ENCODE measurements at places on chromosomes 4 and X.

DNA sequence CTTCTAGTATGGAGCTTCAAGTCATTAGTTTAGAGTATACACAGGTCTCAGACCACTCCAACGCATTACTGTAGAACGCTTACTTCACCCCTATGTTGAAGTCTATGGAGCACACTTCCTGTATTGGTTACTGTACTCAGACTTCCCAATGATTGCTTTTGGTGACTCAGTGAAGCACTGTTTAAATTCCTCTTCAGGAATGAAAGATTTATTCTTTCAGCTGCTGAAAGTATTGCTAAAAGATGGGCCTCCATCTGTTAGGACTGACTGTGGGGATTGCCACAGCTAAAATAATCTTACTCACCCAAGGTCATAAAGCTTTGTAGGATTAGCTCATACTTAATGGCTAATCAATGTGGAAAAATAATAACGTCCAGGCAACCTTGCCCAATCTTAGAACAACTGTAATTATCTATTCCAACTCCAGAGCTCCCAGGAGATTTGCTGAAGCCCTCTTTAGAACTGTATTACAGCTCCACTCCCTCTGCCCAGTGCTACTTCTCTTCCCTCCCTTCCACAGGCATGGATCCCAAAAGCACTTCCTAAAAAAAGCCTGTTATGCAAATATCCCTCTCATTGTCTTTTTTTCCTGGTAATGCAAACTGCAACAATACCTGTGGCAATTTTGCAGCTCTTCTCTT, 281.9 kb upstream of the HS3ST1 start:
- no peaks in the 10 kb centered on the region for H3K27me3 ChIP-seq
- no peak overlapping the region for H3K27ac ChIP-seq
- H3K4me1 ChIP-seq: no peaks in the 10 kb centered on the region
- H3K36me3 ChIP-seq: no peaks in the 10 kb centered on the region
- no peak overlapping the region for H3K4me3 ChIP-seq
- DNase-seq: no peak

DNA sequence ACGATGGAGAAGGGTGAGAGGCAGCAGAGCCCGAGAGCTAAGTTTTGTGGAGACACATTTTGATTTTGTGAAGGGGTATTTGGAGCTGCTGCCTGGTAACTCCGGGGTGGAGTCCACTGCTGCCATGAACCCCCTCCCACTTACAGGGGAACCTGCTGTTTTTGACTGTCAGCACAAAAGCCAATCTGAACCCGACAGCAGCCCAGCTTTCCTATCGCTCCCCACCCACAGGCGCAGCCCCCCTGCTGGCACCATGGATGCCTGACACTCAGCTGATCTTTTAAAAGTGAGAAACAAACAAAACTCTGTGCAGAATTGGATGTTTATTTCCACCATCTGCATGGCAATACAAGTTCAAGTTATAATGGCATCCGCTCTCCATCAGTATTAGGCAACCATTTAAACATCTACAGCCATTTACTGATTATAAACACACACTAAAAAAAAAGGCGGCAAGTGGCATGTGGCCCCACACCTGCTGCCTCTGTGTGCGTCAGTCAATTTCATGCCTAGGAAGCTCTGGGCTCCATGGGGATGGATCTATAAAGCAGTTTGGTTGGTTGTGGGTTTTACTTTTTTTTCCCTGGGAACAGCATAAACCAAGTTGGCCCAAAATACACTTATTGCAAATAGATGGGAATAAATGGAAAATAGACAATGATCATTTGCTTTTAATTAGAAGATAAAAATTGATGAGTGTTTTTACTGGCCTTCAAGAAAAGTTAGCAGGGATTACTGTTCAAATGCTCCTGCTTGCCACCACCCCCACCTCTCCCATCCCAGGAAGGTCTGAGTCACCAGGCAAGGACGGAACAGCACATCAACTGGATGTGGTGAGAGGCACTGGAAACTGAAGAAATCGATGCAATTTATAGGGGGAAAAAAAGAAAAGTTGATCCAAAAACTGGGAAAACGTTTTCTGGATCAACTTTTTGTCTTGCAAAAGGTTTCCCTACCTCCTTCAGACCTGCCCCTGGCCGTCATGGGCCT, 46.0 kb downstream of the SEPSECS start:
- H3K36me3 ChIP-seq: no peaks in the 10 kb centered on the region
- H3K27ac ChIP-seq: no peak overlapping the region
- no peak overlapping the region for H3K4me3 ChIP-seq
- no peak for DNase-seq

DNA sequence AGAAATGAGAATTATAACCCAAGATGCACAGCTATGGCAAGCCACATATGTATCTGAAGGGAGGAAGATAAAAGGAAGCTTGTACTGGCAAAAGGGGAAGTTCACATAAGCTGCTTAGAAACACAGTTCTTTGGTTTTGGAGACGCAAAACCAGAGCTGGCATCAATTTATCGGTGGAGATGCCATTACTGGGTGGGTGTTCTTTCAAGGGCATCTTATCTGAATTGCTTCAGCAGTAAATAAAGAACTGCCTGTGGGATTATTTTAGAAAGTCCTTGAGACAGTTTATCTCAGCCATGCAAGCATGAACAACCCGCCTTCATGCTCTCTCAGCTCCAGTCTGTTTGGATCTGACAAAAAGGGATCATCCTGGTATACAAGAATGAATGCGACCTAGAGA, 60.8 kb downstream of the DDX60 start:
- H3K4me3 ChIP-seq: no peak overlapping the region
- DNase-seq: no peak
- no peaks in the 10 kb centered on the region for H3K4me1 ChIP-seq

GRCh38 chr4:18105030-18106011, 83.8 kb upstream of the LCORL start:
- H3K36me3 ChIP-seq: no peaks in the 10 kb centered on the region
- H3K27me3 ChIP-seq: no peaks in the 10 kb centered on the region
- no peaks in the 10 kb centered on the region for H3K4me1 ChIP-seq
- no peak for DNase-seq

DNA sequence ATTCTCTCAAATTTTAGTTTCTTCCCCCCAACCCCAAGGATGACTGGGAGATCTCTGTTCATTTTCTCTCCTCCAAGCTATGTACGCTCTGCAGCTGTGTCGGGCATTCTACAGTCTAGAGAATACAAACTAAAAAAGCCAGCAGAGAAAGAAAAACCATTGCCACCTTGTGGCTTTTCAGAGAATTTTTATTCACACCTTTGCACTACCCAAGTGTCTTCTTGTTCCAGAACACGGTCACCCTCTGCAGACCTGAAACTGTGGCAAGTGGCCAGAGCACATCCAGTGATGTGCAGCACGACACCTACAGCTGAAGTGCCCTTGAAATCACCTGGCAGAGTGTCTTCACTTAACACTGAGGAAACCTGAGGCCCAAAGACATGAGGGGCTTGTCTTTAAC, 68.6 kb downstream of the CHST7 start:
- no peak overlapping the region for H3K27ac ChIP-seq
- no peak for DNase-seq
- no peak overlapping the region for H3K4me3 ChIP-seq
- no peaks in the 10 kb centered on the region for H3K36me3 ChIP-seq
- H3K27me3 ChIP-seq: no peaks in the 10 kb centered on the region
- no peaks in the 10 kb centered on the region for H3K4me1 ChIP-seq

DNA sequence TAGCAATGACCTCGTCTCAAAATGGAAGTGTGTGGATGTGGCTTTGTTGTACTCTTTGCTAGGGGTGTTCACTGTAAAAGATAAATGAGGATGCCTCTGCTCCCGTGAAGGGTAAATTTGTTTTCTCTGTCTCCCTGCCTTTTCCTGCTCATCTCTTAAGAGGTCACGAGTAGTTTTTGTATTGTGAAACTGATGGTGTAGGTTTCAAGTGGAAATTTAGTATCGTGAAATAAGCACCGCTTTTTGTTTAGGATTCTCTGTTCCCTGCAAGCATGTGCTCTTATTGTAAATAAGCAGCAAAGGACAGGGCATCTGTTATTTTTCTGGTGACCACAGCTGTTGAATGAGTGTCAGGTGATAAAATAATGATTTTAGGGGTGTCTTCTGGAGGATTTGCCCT, 104.6 kb downstream of the PHEX start:
- no peaks in the 10 kb centered on the region for H3K27me3 ChIP-seq
- H3K27ac ChIP-seq: no peak overlapping the region
- no peak for DNase-seq
- H3K4me3 ChIP-seq: no peak overlapping the region
- no peaks in the 10 kb centered on the region for H3K4me1 ChIP-seq
- H3K36me3 ChIP-seq: no peaks in the 10 kb centered on the region

- no peak overlapping the region for H3K27ac ChIP-seq
- no peak for DNase-seq
- no peaks in the 10 kb centered on the region for H3K36me3 ChIP-seq
- H3K27me3 ChIP-seq: no peaks in the 10 kb centered on the region
Observed at GRCh38 chrX:17488036-17488435, 113.0 kb downstream of the NHS start.

DNA sequence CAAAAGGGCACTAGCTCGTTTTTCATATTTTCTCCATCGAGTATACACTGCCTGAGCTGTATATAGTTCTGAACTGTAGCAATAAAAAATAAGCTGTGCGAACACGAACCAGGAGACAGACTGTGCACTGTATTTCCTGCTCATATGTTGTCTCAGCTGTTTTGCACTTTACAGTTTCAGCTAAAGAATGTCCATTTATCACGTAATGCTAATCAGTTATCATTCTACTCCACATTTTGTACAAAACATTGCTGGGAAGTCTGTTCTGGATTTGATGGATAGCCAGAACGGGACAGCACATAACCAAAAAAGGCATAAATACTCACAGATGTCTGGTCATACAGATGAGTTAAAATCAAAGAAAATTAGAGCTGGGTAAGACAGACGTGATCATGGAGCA, 315.5 kb upstream of the ADGRL3 start:
- no peak for DNase-seq
- H3K4me3 ChIP-seq: no peak overlapping the region
- no peak overlapping the region for H3K27ac ChIP-seq
- no peaks in the 10 kb centered on the region for H3K27me3 ChIP-seq
- H3K4me1 ChIP-seq: no peaks in the 10 kb centered on the region

DNA sequence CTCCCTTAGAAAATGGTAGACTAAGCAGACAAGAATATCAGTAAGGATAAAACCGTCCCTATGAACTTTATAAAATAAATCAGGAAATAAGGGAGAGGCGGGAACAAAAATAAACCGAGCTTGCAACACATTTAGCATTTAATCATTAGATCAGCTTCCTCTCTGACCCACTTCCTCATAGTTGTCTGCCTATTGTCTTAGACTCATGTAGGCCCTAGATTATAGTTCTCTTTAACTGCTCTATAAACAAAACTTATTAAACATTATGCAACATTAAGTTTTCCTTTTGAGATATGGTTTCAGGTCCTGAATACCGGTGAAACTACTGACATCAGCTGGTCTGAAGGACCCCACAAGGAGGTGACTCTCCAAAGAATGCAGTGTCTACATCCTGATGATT, 15.8 kb upstream of the SRD5A3 start:
- H3K4me3 ChIP-seq: no peak overlapping the region
- no peaks in the 10 kb centered on the region for H3K27me3 ChIP-seq
- no peak for DNase-seq
- no peaks in the 10 kb centered on the region for H3K36me3 ChIP-seq

DNA sequence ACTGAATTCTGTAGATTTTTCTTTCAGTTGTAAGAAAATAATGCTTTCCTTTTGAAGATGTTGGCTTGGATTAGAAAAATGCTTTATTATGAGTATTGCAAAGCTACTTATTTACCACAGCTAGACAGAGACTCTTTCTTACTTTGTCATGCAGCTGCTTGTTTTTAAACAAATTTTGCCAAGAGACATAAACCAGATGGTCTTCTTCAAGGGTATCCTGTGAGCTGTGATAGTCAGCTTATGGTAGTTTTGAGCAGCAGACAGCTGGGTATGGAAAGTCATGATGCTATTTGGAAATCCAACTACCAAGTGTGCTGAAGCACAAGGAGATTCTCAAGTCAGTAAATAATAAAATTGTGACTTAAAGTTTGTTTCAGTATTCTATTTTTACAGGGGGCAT, 941.5 kb downstream of the DMD start:
- H3K36me3 ChIP-seq: no peaks in the 10 kb centered on the region
- no peaks in the 10 kb centered on the region for H3K4me1 ChIP-seq
- H3K4me3 ChIP-seq: no peak overlapping the region
- H3K27ac ChIP-seq: no peak overlapping the region
- H3K27me3 ChIP-seq: no peaks in the 10 kb centered on the region
- DNase-seq: no peak

DNA sequence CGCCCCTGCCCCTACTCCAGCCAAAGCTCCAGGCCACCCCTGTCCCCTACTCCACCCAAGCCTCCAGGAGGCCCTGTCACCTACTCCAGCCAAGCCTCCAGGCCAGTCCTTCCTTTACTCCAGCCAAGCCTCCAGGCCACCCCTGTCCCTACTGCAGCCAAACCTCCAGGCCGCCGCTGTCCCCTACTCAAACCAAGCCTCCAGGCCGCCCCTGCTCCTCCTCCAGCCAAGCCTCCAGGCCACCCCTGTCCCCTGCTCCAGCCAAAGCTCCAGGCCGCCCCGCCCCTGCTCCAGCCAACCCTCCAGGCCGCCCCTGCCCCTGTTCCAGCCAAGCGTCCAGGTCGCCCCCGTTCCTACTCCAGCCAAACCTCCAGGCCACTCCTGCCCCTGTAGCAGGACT, 5.1 kb upstream of the ASMT start:
- H3K4me3 ChIP-seq: no peak overlapping the region
- DNase-seq: no peak
- no peak overlapping the region for H3K27ac ChIP-seq
- H3K4me1 ChIP-seq: no peaks in the 10 kb centered on the region

DNA sequence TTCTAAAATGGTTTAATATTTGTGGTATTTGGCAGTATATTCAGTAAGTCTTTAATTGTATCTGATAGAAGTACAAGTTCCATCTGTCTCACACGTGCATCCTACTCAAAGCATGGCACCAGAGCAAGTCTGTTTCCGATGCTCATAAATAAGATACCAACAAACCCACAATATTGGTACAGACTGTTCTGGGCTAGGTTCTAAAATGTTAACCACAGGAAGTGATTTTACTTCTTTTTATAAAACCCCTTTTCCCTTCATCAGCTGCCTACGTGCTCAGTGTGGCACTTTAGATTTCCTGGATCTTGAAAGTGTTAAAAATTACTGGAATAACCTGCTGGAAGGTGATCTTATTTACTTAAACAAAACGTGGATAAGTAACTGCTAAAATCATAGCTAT, 165.1 kb downstream of the CFAP299 start:
- DNase-seq: peak; percentile 42
- no peaks in the 10 kb centered on the region for H3K36me3 ChIP-seq
- no peak overlapping the region for H3K27ac ChIP-seq
- no peak overlapping the region for H3K4me3 ChIP-seq
- H3K27me3 ChIP-seq: no peaks in the 10 kb centered on the region
- peaks cover 14% of the 10 kb centered on the region for H3K4me1 ChIP-seq

DNA sequence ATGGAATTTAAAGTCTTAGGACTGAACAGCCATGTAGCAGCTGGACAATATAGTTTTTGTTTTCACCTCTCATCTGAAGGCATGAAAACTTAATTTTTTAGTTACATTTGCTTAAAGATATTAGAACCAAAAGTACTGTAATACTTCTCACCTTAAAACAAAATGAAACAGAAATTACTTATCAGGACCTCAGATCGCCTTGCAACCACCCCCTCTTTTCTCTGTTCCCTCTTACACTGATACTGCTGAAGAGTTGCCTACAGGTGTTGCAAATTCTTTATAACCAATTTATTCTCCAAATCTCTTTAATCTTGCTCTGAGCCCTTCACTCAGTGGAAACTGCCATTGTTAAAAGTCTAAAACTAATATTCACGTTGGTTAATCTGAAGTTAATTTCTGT, 145.0 kb downstream of the SPCS3 start:
- no peaks in the 10 kb centered on the region for H3K4me1 ChIP-seq
- DNase-seq: no peak
- H3K36me3 ChIP-seq: no peaks in the 10 kb centered on the region
- no peak overlapping the region for H3K4me3 ChIP-seq
